ENCODE measurements at places on chromosomes 2 and 18.

- DNase-seq: no peak
Observed at GRCh38 chr2:86274918-86275275, 62.5 kb downstream of the REEP1 start.

- no peak for DNase-seq
Observed at GRCh38 chr2:141778315-141778835, 352.4 kb downstream of the LRP1B start.

GRCh38 chr2:63695583-63695982, 106.8 kb downstream of the MDH1 start:
- no peak for DNase-seq

- DNase-seq: no peak
Observed at GRCh38 chr2:3342324-3342723, 35.3 kb downstream of the EIPR1 start.

GRCh38 chr18:3189884-3190283, 29.9 kb downstream of the MYOM1 start:
- no peak for DNase-seq

DNA sequence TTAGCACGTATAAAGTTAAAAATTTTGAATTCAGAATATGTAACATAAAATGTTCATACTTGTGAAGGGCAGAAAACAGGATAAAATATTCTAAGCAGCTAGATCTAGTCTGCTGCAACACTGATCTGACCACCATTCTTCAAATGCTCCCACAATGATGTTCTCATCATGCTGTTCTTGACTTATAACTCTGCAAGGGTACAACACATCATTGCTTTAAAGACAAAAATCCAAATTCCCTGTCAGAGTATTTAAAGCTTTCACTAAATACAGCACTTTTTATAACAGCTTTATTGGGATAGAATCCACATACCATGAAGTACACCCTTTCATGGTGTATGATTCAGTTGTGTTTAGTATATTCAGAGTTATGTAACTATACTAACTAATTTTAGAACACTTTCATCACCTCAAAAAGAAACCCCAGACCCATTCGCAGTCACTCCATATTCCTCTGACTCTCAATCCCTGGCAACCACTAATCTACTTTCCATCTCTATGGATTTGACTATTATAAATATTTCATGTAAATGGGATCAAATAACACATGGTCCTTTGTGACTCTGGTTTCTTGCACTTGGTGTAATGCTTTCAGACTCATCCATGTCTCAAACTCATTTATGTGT, 56.4 kb downstream of the MAP4K3 start:
- DNase-seq: no peak

DNA sequence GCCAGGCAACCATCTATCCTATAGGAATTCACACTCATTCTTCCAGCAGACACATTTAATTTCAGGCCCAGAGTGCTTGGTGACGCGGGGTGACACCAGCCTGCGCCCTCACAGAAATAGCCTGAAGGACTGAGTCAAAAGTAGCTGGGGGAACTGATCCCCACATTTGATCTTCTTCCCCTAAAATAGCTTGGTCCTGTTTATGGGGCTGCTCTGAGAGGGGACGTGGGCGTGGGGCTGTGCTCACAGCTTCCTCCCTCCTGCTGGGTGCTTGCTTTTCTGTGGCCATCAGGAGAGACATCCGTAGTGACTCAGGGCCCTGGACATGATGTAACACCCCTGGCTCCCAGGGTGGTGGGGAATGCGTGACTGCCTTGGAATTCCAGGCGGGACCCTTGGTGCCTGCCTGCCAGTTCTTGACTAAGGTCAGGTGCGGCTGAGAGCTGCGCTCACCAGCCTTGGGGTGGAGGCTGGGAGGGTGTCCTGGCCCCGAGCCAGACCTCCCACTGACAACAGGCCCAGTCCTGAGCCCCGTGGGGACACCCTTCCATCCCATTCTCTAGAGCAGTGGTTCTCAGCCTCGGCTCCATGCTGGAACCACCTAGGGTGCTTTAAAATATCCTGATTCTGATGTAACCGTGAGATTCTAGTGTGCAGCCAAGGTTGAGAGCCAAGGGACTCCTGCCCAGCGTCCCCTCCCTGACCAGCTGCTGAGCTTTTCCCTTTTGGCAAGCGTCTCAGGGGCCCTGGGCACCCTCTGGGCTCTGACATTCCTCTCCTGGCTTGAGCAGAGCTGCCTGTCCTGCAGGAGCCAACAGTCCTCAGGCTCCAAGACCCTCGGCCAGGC, 47.4 kb upstream of the SMAD7 start:
- DNase-seq: peak; percentile 87

DNA sequence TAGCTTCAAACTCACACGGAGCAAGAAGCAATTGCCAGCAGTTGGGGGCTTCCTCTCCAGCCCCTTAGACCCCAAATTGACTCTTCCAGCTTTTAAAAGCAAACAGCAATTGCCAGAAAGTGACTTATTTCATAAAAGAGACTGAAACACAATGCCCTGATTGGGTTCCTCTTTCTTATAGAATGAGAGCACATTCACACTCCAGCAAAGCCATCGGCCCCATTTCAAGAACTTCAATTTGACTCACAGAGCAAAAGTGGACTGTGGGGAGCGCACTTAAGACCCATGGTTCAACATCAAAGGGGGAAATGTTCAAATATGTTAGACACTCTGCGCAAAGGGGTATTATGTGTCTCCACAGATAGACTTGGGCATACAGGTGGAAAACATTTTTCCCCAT, 484.7 kb downstream of the BCL11A start:
- no peak for DNase-seq

GRCh38 chr2:151289972-151290866, 751 bp upstream of the NMI start:
- DNase-seq: peak; percentile 54

- peak; percentile 58 for DNase-seq
Observed at GRCh38 chr2:70964596-70965386, 13.6 kb upstream of the ANKRD53 start.

GRCh38 chr2:127355407-127356008, 32.3 kb downstream of the MAP3K2 start:
- DNase-seq: peak; percentile 9

- DNase-seq: no peak
Observed at GRCh38 chr2:203951366-203951902, 14.9 kb downstream of the ICOS start.

DNA sequence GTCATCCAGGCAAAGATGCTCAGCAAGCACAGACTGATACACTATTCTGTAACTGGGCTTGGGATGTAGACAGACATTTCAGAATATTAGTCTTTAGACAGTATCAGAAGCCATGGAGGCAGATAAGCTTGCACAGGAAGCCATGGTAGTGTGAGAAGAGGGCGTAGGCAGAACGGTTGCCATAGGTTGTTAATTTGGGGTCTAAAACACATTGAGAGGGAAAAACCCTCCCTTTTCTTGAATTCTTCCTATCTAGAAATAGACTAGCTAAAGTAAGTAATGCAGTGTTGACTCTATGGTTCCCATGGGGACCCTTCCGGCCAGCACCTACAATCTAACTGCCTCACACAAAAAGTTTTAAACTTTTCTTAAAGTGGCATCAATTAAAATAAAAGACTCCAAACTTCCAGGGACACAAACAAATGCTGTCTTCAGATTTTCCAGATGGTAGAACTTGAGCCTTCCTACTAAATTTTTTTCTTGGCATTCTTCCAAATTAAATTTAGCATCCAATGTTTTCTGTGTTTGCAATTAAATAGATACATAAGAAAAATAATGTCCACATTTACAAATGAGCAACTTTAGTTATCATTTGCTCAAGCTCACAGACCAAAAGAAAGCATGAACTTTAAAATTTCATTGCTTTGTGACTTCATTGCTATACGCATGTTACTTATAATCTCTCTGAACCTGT, 1.9 kb downstream of the PRKRA start:
- DNase-seq: no peak

- DNase-seq: no peak
Observed at GRCh38 chr2:96962567-96963203, 23.7 kb downstream of the FAM178B start.

- no peak for DNase-seq
Observed at GRCh38 chr18:48674758-48675351, 136.0 kb downstream of the CTIF start.

DNA sequence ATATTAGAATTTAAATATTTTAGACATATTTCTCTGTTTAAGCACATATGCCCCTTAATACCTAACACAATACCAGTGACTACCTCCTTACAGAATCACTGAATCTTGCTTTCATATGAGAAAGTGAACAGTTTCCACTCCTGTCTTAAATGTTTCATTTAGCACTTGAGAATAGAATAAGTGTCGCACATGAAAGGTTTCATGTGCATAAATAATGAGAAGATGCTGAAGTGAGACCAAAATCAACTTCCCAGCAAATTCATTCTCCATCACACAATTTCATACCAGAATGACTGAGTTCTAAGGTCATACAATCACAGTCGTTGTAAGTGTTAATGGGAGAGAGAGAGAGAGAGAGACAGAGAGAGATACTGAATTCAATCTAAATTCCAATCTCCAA, 51.2 kb downstream of the ATIC start:
- no peak for DNase-seq

- DNase-seq: no peak
Observed at GRCh38 chr2:53150146-53150545, 617.5 kb upstream of the CHAC2 start.

DNA sequence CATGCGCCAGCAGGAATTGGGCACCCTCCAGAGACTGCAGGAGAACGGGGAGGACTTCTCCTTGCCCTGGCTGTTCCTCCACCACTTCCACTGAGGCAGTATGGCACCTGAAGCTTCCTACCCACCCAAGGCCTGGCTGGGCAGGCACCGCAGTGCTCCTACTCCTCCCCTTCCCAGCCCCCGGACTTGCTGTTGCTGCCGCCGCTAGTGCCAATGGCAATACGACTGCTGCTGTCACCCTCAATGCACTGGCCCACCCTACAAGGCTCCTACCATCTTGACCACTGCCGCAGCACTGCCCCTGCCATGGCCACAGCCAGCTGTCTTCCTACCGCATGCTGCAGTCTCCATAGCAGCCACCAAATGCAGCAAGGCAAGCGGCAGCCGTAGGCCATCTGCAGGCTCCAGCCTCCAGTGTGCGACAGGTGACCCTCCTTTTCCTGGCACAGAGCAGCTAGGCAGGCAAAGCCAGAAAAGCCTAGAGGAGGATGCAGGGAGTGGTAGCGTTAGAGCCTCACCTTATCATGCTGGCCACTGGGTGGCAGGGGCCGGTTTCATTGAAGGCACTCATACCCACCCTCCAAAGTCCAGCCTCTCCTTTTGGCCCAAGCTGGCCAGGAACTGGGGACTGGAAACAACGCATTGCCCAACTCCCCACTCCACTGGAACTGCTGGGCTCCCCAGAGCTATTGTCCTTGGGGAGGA, 47.4 kb upstream of the ANKRD62 start:
- no peak for DNase-seq

- no peak for DNase-seq
Observed at GRCh38 chr2:37005118-37005868, 39.0 kb upstream of the STRN start.

- no peak for DNase-seq
Observed at GRCh38 chr2:45005261-45006002, 3.8 kb downstream of the SIX2 start.

DNA sequence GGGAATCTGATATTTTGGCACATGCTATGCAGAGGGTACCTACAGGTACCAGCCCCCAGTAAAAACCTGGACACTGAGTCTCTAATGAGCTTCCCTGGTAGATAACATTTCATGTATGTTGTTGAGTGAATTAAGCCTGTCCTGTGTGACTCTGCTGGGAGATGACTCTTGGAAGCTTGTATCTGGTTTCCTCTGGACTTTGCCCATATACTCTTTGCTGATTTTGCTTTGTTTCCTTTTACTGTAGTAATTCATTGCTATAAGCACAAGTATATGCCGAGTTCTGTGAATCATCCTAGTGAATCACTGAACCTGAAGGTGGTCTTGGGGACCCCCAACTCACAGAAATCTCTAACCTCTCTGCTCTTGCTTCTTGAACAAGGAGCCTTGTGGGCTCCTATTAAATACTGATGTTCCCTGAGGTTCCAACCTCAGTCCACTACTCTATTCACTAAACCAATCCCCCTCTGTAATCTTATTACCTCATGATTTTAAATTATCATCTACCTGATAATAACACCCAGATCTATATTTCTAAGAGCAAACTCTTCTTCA, 94.3 kb upstream of the WDSUB1 start:
- no peak for DNase-seq

DNA sequence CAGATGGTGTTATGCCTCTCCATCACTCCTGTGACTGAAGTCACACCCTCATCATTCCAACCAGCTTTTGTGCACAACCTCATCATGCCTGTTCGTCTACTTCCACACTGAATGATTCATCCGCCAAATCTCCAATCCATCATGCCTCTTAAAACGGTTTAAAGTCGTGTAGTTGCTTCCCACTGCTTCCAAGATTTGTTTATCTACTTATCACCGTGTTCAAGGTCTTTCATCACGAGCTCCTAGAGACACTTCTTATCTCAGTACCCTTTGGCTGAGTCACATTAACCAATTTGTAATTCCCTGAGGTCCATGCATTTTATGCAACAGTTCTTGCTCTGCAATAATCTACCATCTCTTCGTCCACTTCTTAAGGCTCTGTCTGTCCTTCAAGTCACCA, 592.3 kb upstream of the ID2 start:
- DNase-seq: no peak

DNA sequence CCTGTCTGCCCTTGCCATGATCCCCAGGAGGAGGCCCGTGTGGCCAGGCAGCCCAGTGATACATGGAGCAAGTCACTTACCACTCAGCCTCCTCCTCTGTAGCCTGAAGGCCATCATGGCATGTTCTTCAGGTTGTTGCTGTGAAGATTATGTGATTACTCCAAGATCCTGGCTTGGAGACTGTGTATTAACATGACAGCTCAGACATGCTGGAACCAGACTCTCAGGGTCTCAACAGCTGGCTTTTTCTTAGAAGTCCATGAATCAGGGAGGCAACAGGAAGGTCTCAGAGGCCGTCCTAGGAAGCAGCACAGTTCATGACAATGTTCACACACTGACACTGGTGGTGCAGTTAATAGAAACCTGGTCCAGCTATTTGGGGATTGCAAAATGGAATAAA, 158.6 kb upstream of the TWIST2 start:
- no peak for DNase-seq

GRCh38 chr2:203992509-203992908, 55.9 kb downstream of the ICOS start:
- DNase-seq: no peak

GRCh38 chr18:67862069-67862468, 345.5 kb upstream of the DSEL start:
- DNase-seq: no peak

DNA sequence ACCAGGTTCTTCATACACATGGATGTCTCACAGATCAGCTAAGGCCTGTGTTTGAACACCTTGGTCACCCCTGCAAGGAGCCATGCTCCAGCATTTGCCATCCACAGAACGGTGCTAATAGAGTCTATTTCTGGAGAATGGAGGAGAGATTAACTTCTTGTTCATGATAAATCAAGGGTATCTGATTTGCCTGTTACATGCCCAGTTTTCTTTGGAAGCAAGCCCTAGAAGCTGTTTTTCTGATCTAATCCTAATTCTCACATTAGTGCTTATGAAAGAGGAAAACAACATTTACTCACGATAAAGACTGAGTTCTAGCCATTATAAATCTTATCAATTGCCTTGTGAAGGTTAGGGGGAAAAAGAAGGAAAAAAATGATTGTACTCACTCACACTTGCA, 119.6 kb upstream of the DTNA start:
- DNase-seq: no peak

Measured in RWPE1 (cell line).